ENCODE measurements at places on chromosomes 1 and 21.

DNA sequence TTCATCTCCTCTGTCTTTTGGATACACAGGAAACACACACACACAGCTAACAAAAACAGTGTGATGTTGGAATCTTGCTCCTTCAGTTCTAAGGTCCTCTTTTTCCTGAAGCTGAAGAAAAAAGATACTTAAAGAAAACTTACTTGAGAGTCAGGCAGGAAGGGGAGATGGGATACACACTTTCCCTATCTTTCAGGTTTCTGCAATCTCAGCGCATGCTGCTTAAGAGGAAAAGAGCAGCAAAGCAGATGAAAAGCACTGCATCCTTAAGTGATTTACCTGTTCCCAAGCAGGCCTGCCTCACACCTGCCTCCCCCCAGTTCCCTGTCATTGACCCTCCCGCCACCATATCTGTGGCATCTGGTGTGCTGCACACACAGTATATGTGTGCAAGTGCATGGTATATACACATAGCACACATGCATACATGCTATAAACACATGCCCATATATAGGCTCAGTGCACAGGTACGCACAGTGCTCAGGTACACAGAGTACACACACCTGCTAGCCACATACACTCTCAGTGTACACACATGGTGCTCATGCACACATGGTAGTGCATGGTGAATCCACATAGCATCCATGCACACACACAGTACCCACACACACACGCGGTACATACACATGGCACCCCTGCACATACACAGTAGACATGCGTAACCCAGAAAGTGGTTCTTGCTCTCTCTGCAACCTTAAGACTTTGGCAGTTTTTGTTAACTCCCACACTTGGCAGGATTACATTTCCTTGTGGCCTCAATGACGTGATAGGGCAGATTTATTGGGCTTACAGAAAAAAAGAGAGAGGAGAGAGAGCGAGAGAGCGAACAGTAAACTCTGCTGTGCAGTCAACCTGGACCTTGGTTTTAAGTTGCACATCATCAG, 166.9 kb downstream of the TOMM20 start:
- no peak for DNase-seq

DNA sequence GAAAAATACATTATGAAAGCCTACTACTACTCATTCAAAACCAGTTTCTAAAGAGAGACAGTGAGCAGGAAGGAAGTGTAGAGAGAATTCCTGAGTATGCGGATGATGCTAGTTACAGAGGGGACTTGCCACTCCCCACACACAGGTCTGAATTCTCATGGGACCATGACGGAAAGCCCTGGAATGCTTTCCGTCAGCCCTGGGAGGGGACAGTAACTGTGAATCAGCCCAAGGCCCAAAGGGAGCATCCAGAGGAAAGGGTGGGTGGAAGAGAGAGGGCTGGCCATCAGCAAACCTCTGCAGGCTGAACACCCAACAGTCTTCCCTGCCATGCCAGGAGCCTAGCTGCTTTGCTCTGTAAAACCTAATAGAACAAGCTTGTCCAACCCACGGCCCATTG, 36.4 kb downstream of the RCSD1 start:
- DNase-seq = no peak

DNA sequence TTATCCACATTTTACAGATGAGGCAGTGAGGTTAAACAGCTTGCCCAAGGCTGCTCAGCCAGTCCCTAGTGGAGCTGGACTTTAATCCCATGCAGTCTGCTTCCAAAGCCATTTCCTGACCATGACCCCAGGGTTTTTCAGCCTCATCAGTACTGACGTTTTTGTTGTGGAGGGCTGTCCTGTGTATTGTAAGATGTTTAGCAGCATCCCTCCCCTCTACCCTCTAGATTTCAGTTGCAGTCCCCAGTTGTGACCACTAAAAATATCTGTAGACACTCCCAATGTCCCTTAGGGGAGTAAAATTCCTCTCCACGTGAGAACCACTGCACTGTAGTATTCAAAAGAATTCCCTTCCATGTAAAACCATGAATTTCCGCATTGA, 30.2 kb upstream of the C1orf105 start:
- DNase-seq = no peak

GRCh38 chr1:84412316-84412942, 14.1 kb downstream of the DNASE2B start:
- DNase-seq = no peak

DNA sequence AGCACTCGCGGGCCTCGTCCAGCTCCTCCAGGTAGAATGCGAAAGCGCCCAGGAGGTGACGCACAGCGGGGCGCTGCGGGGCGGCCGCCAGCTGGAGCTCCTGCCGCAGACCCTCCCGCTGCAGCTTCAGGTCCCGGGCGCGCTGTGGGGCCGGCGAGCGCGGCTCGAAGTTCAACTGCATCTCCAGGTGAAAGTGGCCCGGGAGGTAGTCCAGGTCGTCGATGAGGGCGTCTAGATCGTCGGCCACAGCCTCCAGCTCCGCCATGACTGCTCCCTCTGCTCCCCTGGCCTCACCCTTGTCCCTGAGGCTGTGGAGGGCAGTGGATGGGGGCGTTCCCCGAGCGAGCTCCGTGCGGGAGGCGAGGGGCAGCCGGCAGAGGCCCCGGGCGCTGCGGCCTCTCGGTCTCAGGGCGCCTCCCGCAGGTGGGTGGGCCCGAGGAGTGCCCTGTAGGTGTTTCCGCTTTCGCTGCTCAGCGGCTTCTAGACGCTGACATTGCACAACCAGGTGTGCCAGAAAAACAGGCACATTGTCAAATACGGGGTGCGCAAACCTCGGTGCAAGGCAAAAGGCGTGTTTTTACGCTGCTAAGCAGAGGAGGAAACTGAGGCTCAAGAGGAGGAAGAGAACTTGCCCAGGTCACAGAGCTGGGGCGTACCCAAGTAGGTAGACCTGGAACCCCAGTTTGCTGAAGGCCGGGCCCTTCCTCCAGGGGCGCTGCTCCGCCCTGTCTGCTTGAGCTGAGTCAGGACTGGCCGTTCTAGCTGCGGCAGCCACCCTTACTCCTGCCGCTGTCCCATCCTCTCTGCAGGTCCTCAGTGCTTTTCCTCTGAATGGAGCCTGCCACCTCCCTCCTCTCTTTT, at the start of gene TTC22:
Gene TTC22 (minus strand): TSS at position 425 of the 861 bp plus-strand sequence. CDS start 160 bp downstream, at position 265.
- no peak for DNase-seq

DNA sequence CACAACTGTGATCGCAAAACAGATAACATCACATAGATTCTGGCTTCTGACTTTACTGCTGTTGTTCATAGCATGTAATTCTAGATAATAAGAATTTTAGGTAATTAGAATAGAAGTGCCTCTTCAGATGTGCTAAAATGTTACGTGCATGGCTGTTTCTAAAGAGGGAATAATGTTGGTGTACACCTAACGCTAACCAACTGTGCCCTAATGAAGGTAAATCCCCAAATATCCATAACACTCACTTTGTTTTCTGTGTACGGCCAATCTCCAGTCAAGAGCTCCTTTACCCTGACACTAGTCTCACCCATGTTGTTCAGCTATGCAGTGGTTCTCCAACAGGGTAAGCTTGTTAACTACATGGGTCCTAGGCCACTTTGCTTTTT, 44.4 kb downstream of the APP start:
- DNase-seq = peak; percentile 22

DNA sequence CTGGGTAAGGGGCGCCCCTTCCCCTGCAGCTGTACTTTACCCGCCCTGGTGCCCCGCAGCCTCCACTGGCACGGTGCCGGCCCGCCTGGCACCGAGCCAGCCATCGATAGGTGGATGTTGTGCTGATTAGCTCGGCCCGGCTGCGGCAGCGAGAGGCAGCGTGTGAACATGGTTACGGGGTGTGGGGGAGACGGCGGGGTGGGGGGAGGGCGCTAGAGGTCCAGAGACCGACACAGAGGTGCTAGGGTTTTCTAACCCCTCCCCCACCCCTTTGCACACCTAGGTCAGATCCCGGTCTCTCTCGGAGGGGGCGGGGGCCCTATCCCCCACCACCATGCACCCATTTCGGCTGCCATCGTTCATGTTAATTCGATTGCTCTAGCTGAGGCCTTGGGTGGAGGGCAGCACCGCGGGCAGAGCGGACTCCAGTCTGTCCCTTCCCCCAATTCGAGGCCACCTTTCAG, 6.7 kb downstream of the EFNA4 start:
- peak; percentile 91 for DNase-seq

DNA sequence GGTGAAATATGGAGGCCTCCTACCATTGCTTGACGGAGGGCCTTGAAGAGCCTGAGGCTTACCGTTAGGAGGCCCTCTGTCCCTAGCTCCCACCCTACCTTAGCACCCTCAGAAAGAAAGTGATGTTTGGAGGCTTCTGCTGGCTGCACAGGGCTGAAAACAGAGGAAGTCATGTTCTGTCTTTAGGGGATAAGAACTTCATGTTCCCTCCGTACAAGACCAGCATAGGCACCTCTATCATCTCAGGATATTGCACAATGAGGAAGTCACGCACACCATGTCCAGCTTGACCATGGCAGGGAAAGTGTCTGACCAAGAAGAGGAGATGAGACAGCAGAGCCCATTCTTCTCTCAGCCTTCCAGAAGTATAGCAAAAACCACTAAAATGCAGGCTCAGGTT, 13.8 kb downstream of the ADORA3 start:
- DNase-seq = no peak

GRCh38 chr1:230825761-230826160, 42.6 kb downstream of the C1orf198 start:
- DNase-seq = no peak

GRCh38 chr1:30971496-30971895, 62.9 kb upstream of the SDC3 start:
- no peak for DNase-seq

- DNase-seq = no peak
Measured at GRCh38 chr1:156102633-156103511, 11.6 kb upstream of the LMNA start.

- peak; percentile 53 for DNase-seq
Measured at GRCh38 chr1:207321790-207322645, 540 bp downstream of the CD55 start.

All from NCI-H1417 (cell line).